Kidney epithelial cell (primary cell): ENCODE measurements at places on chromosomes 4 and X.
A peak's percentile ranks its signal among the peaks of the same experiment; 100 is the strongest.

DNA sequence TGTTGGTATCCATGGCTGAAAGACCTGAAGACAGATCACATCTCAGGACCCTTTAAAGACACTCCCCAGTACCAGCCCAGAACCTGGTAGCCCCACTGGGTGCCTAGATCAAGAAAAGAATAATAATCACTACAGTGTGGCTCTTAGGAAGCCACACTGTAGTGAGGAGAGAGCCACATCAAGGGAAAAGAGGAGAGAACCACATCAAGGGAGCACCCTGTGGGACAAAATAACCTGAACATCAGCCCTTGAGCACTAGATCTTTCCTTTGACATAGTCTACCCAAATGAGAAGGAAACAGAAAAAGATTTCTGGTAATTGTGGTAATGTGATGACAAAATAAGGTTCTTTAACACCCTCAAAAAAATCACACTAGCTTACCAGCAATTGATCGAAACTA lies 15.3 kb downstream of the RTL3 start:
- no peak for DNase-seq

- no peak for DNase-seq
Measured at GRCh38 chr4:137641544-137641943, 109.2 kb upstream of the PCDH18 start.

DNA sequence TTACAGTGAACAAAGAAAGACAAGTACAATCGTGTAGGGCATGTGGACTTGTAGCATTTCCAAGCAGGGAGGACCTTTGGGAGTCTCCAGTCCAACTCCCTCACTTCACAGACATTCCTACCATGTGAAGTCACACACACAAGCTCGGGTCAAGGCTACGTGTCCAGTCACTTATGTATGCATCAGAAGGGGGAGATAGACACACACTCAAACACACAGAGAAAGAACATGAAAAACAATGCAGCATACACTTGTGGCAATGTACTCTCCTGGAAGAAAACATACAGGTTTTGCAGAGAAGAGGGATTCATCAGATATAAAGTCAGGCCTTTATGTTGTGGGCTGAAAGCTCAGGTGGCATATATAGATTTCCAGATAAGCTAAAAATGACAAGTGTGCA lies 136.1 kb upstream of the MID1 start:
- peak; percentile 82 for DNase-seq

GRCh38 chr4:16894406-16894805 lies 4.0 kb downstream of the LDB2 start:
- DNase-seq: no peak

- no peak for DNase-seq
Measured at GRCh38 chrX:87140800-87141483, 376.7 kb upstream of the KLHL4 start.

DNA sequence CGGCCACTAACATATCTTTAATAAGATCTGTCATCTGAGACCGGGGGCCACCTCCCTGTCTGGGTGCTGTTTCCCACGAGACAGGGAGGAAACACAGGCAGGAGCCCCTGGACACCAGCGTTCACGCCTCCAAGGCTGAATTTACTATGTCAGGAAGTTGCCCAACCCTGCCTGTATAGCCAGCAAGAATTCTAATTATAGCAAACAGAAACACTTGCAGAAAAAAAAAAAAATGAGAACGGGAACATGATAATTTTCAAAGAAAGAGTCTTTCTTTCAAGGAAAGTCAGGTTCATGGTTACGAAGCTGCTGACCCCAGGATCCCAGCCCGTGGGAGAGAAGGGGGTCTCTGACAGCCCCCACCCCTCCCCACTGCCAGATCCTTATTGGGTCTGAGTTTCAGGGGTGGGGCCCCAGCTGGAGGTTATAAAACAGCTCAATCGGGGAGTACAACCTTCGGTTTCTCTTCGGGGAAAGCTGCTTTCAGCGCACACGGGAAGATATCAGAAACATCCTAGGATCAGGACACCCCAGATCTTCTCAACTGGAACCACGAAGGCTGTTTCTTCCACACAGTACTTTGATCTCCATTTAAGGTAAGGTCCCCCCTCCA lies at the start of gene IL3RA:
Gene IL3RA, plus strand, starts transcription at position 455 of the 613 bp plus-strand sequence. CDS start 4,981 bp downstream, outside the sequence.
- DNase-seq: no peak

DNA sequence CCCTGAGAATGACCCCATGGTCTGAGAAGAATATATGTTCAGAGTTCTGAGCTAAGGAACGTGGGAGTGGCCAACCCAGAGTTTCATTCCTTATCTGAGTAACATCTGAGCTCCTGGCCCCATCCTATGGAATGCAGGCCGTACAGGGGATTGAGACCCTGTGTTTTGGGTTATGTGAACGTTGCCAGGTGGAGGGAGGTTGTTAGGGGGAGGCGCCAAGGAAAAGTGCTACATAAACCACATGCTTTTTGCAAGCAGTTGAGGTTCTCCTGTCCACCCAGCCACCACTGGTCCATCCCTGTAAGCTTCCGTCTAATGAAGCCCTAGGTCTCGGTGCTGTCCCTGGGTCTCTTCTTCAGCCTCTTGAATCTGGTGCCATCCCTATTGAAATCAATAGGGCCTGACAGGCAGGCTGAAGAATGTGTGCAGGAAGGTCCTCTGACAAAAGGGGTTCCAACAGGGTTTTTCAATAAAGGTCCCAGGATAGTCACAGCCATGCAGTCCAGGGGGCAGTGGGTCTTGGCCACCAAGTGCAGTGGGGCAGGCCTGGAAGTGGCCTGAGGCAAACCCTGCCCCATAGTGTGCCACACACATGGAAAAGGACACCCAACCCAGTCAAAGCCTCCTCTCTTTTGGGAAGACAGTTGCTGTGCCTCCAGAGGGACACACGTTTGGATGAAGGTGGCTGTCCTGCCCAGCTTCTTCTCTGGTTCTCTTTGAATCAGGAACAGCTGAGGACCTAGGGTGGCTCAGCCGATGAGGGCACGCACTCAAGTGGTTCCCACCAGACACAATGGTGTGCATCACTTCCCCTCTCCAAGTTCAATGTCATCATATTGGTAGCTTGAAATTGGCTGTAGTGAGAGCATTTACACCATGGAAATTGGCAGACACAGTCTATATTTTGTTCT lies 53.5 kb downstream of the HTRA3 start:
- no peak for DNase-seq

DNA sequence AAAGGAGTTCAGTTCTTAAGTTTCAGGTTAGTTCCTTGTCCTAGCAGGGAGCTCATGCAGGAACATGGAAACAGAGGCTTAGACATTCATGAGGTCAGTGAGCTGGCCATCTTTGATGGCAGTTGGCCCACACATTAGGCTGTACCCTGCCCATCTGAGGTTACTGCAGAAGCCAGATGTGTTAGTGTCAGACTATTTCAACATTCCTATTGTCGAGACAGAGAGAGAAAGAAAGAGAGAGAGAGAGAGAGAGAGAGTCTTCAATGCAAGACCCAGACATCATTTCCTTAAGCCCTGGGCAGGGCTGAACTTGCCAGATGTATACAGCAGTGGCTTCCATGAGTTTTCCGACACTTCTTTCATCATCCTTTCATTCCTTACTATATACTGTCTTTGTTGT lies 91.3 kb downstream of the PPP1R2C start:
- no peak for DNase-seq

DNA sequence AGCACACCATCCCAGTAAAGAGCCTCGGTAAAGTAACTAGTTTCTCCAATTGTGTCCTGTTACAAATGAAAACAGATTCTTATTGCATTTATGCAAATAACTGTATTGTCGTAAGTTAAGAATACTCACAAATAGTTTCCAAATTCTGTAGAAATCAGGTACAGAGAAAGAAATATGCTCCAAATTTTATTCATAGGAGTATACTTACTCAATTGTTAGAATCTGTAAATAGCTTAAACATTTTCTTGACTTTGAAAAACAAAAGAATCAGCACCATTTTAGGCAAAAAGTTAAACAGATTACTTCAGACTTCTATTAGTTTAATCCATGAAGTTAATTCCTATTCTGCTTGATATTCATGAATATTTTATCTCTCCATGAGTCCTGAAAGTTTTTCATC lies 10.7 kb downstream of the CNGA1 start:
- DNase-seq: no peak

GRCh38 chr4:26899991-26900390 lies 39.4 kb downstream of the STIM2 start:
- DNase-seq: no peak

GRCh38 chr4:24928708-24929107 lies 15.9 kb upstream of the CCDC149 start:
- DNase-seq: no peak

DNA sequence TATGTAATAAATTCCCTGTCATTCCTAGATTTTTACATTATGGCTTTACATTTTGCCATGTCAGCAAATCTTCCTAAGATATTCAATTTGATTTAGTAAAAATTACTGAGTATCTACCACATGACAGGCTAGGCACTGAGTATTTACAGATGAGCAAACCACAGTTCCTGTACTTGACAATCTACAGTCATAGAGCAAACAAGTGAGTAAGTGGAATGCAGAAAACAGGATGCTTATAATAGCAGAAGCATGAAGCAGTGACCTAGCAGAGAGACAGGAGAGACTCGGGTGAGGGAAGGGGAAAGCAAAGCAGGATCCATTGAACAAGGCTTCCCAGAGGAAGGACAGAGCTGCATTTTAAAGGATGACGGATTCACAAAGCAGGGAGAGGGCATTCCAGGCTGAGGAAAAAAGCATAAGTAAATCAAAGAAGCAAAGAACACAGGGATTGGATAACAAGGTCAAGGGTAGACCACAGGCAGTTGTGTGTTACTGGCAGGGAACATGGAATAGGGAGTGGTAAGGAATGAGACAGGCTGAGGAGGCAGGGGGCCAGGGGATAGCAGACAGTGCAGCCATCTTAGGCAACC lies 124.7 kb upstream of the C1QTNF7 start:
- peak; percentile 26 for DNase-seq

DNA sequence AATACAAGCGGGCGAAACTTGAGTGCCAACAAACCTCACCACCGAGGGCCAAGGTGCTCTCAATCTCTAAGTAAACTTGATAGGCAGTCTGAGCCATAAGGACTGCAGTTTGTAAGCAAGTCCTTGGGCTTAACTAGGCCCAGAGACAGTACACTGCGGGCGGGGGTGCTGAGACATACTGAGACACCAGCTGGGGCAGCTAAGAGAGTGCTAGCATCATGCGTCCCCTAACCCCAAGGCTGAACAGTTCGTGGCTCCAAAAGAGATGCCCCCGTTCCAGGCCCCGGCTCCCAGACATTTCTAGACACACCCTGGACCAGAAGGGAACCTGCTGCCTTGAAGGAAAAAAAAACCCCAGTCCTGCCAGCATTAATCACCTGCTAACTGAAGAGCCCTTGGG lies 126.8 kb upstream of the PRDX4 start:
- no peak for DNase-seq

DNA sequence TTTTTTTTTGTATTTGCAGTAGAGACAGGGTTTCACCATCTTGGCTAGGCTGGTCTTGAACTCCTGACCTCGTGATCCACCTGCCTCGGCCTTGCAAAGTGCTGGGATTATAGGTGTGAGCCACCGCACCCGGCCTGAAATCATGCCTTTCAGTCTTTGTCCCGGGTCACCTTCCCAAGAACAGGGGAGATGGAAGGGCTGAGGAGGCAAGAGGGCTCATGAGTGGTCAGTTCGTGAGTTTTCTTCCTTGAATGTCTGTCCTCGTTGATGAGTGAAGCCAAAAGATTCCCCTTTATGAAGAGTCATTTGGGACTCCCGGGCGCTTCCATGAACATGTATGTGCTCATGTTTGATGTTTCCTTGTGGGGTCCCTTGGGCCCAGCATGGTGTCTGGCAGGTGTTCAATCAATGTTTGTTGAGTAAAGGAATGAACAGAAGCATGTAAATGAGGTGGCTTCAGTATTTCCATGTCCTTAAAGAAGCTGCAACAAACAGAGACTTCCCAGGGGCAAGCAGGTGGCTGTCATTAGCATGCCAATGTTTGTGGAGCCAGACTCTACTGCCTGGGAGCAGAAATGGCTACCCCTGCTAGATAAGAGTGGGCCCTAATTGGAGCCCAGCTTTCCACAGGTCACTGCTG lies 3.4 kb upstream of the SEPTIN6 start:
- no peak for DNase-seq

DNA sequence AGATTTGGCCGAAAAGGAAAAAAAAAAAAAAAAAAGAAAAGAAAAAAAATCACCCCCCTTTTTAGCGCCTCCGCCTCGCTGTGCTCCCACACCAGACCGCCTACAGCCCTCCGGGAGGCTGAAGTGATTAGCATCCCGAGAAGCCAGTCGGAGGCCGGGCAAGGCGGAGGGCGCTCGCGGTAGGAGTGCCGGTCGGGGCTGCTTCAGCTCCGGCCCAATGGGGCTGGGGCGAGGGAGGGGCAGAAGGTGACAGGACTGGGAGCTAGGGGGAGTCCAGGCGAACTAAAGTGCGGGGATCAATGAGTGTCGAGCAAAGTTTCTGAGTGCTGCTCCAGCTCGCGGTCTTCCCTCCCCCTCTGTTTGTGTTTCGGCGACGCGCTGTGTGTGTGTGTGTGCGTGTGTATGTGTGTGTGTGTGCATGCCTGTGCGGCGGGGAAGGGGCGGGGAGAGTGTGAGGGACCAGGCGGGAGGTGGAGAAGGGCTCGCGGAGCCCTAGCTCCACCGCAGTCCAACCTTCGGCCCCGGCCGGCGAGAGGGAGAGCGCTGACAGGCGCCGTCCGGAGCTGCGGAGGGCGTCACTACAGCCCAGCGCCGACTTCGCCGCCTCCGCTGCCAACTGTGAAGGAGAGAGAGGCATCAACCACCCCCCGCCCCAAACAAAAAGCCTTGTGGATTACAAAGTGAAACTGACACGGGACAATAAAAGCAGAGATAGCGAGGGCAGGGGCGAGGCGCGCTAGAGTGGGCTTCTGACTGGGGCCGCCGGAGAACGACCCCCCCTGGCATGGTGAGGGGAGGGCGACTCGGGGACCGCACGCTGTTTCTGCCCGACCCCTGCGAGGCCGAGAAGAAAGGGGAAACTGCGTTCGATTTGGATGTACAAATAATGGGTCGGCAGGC lies at the start of gene FAT4:
Gene FAT4, plus strand, starts transcription at position 280 of the 900 bp plus-strand sequence. CDS start 1,457 bp downstream, outside the sequence.
- peak; percentile 67 for DNase-seq

GRCh38 chr4:52106191-52106590 lies 55.1 kb downstream of the SPATA18 start:
- DNase-seq: no peak

GRCh38 chrX:86263526-86263925 lies 115.3 kb downstream of the DACH2 start:
- DNase-seq: no peak

DNA sequence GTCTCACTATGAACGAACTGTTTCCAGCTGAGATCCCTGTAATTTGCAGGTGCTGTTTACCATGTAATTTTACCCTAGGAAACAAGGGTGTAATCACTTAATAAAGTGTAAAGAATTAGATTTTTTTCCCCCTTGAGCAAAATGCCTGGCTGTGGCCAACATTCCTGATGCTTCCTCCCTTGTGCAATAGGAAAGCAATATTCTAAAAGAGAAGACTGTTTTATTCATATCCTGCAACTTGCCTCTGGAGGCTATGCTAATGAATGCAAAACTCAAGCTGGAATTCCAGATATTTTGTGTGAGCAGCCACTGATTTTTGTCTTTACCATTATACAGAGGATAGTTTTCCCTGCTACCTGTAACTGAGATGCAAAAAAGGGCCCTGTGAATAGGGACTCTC lies 98.0 kb downstream of the AWAT2 start:
- DNase-seq: no peak

DNA sequence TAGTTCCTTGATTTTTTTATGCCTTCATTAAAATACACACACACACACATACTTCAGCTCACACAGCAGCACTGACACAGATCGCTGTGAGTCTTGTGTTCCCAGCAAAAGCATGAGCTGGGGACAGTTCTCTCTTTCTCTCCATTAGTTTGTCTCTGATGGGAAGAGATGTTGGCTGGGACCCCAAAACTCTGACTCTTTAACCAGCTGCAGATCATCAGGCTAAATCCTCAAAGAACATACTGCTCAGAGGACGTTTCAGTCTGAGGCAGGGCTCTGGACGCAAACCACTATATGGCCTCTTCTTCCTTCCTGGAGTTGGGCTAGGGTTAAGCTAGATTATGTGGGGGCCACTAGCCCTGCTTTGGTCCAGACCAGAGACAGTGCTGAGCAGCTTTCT lies 109.6 kb downstream of the NHSL2 start:
- no peak for DNase-seq
